ENCODE measurements at places on chromosomes 4 and X.

DNA sequence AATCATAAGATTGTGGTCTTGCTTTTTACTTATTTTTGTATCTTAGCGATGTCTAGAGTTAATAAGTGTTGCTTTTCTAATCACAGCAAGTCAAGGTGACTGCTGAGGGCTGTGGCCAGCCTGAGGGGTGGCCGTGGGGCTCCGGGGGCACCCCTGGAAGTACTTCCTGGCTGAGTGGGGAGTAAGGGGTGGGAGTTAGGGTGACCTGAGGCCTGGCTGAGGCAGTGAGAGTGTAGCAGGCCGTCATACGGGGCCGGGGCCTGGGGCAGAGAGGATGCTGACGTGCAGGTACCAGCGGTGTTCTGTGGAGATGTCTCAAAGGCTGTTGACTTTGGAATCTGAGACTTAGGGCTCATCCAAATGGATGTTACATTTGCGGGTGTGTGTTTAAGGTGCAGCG lies 29.3 kb downstream of the PIGG start:
- no peak for DNase-seq

- no peak for DNase-seq
These were observed 27.8 kb downstream of the BANK1 start for GRCh38 chr4:101818362-101818761.

DNA sequence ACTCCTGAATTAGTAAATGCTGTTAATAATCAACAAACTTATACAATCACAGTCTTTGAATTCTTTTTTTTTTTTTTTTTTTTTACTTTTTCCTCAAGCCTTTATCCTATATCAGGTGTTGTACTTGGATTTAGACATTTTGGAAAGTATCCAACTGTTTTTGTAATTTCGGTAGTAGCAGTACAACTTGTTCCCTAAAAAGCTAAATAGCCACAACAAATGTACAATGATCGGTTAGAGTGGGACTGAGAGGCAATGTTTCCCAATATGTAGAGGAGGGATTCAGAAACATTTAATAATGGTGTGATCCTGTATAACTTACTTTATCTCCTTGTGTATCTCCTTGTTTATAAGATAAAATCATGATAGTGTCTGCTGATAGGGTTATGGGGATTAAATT lies 343.1 kb downstream of the GRID2 start:
- no peak for DNase-seq

- no peak for DNase-seq
These were observed 155.5 kb upstream of the MXRA5 start for GRCh38 chrX:3501833-3502535.

DNA sequence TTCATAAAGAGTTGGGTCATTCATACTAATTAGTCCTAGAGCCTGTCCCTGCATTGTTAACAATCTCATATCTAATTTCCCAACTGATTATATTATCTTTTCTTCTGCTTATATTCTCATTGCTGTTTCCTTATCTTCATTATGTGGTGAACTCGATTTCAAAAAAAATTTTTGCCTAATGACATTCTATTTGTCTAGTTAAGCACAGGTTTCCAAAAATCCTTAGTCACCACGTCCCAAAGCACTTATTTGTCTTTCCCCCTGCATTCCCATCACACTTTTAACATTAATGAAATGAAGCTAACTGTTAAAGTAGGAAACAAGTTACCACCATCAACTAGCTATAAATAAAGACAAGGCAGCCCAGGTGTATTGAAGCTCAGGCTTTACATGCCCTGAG lies 131.1 kb downstream of the IQCM start:
- DNase-seq = no peak

- DNase-seq = peak; percentile 70
These were observed 9.6 kb downstream of the CC2D2A start for GRCh38 chr4:15479089-15479912.

GRCh38 chrX:2383735-2384134 lies 117.0 kb downstream of the DHRSX start:
- no peak for DNase-seq

GRCh38 chr4:113958766-113959538 lies 20.5 kb downstream of the ARSJ start:
- peak; percentile 81 for DNase-seq

GRCh38 chrX:19887911-19888879 lies 795 bp upstream of the SH3KBP1 start:
- peak; percentile 19 for DNase-seq

DNA sequence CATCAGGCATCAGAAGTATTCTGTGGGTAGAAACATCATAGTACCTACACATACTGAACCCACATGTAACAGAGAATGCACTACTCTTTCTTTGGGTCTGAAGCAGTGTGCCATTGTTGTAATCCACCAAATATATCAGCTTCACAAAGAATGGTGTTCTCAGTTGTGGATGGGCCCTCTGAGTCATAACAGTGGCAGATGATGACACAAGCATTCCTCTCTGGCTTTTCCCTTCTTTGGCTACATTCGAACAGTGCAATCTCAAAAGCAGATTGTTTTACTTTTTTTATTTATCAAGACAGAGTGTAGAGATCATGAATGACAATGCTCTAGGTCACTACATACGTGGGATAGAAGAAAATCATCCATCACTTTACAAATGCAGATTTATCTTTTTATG lies 247.2 kb upstream of the EPHA5 start:
- DNase-seq = no peak

- DNase-seq = no peak
These were observed 148.4 kb upstream of the GPC4 start for GRCh38 chrX:133563705-133564104.

DNA sequence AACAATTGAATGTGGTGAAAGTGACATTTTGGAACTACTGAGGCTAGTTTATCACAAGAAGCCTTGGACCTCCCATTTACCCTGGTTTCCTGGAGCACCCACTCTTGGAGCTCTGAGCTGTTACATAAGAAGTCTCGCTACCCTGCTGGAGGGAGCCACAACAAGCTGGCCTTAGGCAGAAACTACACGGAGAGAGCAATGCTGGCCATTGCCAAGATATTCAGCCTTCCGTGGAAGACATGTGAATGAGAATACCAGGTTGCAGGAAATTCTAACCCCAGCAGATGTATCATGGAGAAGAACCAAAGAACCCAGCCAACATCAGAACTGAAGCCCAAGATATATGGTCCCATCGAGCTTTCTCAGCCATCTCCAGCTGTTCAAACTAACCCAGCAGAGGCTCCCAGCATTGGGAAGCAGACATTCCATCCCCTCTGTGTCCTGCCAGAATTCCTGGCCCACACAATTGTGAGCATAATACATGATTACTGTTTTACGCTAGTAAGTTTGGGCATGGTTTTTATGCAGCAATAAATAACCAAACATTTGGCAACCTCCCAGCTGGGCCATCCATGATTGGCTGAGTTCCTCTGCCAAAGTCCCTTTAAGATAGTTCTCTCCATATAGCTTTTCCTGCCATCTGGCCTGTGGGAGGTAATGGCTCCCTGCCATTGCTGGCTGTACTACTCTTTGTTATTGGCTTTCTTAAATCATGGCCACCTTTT lies 17.9 kb upstream of the PDE5A start:
- DNase-seq = no peak

GRCh38 chr4:7275067-7275466 lies 82.7 kb downstream of the SORCS2 start:
- no peak for DNase-seq

- DNase-seq = no peak
These were observed 7.4 kb downstream of the AFF1 start for GRCh38 chr4:86942185-86942666.

DNA sequence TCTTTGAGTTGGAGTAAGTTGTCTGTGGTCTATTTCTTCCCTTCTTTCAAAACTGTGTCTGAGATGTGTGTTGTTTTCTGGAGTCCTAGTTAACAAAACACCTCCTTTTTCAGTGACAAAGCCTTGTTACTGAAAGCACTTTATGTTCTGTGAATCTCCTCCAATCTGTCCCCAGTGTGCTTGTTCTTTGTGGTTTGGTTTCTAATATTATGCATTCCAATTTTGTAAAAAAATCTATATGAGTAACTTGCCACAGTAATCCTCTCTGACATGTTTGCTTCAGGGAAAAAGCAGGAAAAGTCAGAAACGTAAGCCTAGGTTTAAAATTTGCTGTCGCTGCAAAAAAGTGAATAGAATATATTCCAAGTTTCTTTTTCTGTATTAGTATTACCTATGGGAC lies 12.4 kb downstream of the PRRG1 start:
- no peak for DNase-seq
